ENCODE measurements at places on chromosomes 6 and 20.
A peak's percentile ranks its signal among the peaks of the same experiment; 100 is the strongest.

GRCh38 chr20:19022791-19023448 is 189.5 kb upstream of the SLC24A3 start:
- DNase-seq, result no peak

DNA sequence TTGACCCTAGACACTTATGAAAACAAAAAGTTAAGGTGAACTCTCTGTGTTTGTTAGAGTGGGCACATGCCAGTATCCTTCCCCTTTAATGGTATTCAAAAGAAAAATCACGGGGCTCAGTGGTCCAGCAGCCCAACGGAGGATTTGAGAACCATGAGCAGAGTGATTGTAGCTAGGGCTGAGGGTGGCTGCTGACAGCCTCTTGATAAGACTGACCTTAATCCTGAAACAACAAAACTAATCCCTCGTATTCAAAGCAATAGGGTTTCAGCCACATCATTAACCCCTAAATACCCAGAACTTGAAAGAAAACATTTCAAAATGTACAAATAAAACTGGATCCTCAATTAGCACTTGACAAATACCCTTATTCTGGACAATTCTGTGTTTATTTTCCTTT is 95.1 kb downstream of the SNAP25 start:
- no peak for DNase-seq

DNA sequence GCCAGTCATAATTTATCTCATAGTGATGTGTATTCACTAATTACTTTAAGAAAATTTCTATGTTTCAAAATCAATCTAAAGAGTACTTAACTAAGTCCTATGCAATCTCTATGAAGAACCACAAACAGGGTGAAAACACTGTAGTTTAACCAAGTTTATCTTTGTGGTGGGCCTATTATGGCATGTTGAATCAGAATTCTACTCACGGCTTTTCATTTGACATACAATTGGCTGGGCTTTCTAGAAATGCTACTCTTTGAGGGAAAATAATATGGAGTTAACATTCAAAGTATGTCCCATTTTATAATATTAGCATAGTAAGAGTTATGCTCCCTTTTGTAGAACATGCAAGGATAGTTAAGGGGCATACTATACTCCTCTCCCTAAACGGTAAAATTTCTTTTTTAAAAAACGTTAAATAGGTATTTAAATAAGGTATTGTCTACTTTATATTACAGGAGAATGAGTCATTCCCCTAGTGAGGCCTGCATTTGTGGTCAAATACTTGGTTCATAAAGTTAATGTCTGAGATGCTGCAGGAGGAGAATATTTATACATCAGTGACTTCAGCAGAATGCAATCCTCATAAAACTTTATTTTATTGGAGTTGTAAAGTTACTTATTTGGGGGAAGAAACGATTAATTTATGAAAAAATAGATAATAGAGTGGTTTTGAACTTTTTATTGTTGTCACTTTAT is 1.8 kb downstream of the MOXD1 start:
- peak; percentile 38 for DNase-seq

DNA sequence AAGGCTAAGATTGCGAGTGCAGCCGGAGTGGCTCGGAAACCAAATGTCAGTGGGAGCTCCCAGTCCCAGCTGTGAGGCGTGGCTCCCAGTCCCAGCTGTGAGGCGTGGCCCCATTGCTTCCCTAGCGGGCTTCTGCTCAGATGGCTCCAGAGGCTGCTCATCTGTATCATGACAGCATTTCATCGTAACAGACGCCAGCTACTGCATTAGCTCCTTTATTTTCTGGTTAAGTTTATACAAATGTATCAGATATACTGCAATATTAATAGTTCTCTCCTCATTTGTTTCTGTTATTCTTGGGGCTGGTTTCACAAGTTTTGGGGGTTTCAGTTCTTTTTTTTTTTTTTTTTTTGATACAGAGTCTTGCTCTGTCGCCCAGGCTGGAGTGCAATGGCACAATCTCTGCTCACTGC is 34.7 kb upstream of the TBXT start:
- DNase-seq, result no peak

GRCh38 chr6:79648328-79648727 is 17.2 kb downstream of the SH3BGRL2 start:
- no peak for DNase-seq

GRCh38 chr20:62571669-62572344 is 70.5 kb upstream of the SLCO4A1 start:
- DNase-seq, result no peak

- no peak for DNase-seq
Observed at GRCh38 chr6:144477396-144477795, 192.3 kb downstream of the UTRN start.

DNA sequence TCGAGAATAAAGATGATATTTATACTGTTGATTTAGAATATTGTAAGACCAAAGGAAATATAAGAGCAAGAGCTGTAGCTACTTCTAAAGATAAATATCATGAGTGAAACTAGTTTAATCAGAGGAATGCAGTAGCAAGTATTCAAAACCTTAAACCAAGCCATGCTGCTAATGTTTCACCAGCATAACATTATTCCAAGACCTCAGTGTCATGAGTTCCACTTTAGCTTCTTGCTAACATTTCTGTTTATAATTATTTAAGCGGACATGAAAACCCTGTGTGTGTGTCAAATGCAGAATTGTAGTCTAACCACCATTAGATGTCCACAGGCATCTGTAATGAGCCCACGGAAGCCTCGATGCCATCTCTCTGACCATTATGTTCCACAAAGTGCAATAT is 752.6 kb upstream of the MARCKS start:
- DNase-seq, result no peak

- no peak for DNase-seq
Observed at GRCh38 chr6:18412644-18413043, 25.5 kb downstream of the RNF144B start.

DNA sequence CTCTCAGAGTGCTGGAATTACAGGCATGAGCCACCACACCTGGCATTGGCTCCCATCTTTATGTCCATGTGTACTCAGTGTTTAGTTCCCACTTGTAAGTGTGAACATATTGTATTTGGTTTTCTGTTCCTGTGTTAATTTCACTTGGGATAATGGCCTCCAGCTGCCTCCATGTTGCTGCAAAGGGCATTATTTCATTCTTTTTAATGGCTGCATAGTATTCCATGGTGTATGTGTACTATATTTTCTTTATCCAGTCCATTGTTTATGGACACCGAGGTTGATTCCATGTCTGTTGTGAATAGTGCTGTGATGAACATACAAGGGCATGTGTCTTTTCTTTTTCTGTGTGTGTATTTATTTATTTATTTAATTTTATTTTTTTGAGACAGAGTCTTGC is 47.7 kb downstream of the MYO6 start:
- DNase-seq, result no peak

DNA sequence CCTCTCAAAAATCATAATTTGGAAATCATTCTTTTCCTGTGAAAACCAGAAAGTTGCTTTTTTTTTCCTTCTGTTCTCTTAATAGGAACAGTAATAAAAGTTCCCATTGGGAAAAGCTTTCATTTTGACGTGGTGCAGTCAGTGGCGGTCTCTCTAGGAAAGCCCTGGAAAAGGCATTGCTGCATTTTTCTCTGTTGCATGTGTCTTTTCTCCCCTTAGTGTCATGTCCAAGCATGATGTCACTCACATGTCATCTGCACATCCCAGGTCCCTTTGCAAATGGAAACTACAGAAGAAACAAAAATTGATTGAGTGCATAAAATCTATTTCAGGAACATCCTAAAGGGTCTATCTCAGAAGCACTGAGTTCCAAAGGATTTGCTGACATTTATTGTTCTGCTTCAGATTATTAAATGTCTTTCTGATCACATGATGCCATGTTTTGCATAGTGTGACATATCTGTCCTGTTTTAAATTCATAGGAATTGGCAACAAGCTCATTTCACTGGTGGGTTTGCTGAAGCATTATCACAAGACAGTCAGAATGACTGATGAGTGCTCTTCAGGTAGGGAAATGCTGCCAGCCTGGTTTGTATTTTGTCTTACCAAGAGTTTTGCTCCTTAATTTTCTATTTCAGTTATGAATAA is 208.7 kb downstream of the SOX4 start:
- DNase-seq, result no peak

GRCh38 chr6:1620504-1621069 is 10.9 kb downstream of the FOXC1 start:
- DNase-seq, result no peak

- DNase-seq, result no peak
Observed at GRCh38 chr6:127415096-127415495, 44.1 kb downstream of the KIAA0408 start.

- no peak for DNase-seq
Observed at GRCh38 chr6:53910834-53911233, 116.0 kb downstream of the LRRC1 start.

GRCh38 chr20:17498641-17499040 is 32.5 kb downstream of the BFSP1 start:
- no peak for DNase-seq

DNA sequence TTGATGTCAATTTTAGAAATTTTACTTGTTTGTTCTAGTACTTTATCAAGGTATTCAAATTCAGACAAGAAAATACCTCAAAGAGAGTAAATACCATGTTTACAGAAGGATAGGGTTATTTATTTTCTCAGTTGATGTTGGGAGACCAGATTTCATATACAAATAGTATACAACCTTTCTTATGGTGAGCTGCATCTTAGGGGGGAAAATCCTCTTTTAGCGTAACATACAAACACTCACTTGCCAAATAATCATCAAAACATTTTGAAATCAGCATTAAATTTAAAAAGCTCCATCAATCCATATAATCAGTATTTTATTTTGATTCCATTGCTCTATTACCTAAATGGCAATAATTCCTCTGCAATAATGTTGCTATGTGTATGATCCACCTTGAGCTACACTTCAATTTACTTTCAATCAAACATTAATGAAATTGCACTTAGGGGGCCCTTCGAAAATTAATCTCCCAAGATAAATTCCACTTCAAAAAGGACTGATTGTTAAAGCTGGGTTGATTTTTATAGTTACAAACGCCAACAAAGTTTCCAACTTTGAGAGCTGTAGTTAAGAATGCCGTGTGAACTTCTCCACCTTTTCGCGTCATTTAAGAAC is 2.2 kb downstream of the NKX2-4 start:
- DNase-seq, result no peak

DNA sequence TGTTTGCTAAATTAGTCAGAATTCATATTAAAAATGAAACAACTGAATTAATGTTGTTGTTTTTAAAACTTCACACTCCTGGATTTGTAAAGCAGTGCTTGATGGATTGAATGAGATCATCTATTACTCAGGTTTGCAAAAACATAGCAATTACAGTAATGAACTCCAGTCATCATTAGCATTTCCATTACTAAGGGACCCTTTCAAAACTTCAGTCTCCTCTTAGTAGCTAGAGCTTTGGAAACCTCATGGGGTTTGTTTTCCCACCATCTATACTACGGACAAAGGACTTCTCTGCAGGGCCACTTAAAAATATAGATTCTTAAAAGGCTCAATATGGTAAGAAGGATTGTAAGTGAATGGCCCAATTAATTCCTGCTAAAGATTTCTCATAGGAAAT is 209.9 kb upstream of the PRND start:
- no peak for DNase-seq

DNA sequence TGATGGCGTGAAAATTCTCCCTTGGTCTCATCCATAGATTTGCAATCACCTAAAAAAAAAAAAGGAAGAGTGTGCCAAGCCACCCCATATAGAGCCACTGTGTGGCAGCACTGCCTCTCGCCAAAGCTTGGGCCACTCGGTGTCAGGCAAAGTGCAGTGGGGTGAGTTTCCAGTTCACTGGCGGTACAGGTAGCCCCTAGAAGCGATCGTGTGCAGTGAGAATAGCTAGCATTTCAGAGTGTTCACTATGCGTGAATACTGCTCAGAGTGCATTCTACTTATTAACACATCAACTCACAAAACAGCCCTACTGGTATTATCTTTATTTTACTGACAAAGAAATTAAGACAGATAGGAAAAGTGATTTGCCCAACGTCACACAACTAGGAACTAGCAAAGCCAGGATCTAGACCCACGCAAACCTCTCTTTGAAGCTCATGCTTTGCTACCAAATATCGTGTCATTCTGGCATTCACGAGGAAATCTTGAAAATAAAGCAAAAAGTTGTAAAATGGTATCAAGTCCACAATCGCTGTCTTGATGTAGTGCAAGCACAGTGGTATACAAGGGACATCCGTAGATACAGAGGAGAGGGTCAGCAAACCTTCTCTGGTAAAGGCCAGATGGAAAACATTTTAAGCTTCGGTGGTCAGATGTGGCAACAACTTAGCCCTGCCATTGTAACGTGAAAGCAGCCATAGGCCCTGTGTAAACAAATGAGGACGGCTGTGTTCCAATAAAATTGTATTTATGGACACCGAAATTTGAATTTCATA is 10.4 kb upstream of the GCNT2 start:
- peak; percentile 22 for DNase-seq

- DNase-seq, result no peak
Observed at GRCh38 chr6:124494956-124495664, 467.1 kb upstream of the RNF217 start.

GRCh38 chr6:36659271-36659670 is 19.2 kb upstream of the CDKN1A start:
- no peak for DNase-seq

- no peak for DNase-seq
Observed at GRCh38 chr6:41222513-41222912, 5.6 kb upstream of the TREML4 start.

- no peak for DNase-seq
Observed at GRCh38 chr6:80769106-80769505, 662.6 kb downstream of the BCKDHB start.

DNA sequence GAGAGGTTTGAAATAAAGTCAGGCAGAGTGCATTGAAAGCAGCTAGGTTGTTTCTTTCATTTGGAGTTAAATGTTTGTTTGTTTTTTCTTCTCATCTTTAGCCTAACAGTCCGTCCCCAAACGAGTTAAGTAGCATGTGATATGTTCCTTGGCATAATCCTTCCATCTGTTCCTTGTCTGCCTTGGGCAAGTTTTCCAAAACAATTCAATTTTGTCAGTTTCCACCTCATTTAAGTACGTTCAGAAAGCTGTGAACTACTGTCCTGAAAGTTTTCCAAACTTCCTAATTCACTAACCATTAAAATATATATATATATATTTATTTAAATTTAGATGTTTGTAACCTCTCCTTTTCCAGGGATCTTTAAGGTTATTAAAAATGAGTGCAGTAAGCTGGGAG is 61.8 kb upstream of the HDAC2 start:
- DNase-seq, result no peak

DNA sequence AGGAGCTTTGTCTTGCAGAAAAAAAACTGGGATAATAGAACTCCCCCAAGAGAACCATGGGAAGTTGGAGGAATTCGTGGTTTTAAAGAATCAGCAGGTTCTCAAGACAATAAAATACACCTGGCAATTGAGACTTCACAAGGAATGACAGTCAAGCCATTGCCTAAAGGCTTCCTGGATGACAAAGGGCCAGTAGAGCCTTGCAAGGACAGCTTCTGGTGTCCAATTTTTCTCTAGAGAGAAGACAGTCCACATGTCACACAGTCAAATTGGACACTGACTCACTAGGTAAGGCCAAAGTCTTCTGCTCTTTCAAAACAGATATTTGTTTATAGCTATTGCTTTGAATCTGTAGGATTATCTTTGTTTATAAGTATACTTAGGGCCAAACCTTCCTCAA is 80.3 kb upstream of the BMP5 start:
- no peak for DNase-seq
